Spleen (tissue), 13 donors: ENCODE measurements at places on chromosomes 4 and X. TPM values are rescaled to one million over a fixed set of nuclear protein-coding genes. Genes with fewer than 3 reads are reported as not detected.

The VEGFC gene
- total RNA-seq = 11.6 TPM

- no peak for DNase-seq
These were observed 2.9 kb downstream of the GNRHR start for GRCh38 chr4:67751260-67751659.

DNA sequence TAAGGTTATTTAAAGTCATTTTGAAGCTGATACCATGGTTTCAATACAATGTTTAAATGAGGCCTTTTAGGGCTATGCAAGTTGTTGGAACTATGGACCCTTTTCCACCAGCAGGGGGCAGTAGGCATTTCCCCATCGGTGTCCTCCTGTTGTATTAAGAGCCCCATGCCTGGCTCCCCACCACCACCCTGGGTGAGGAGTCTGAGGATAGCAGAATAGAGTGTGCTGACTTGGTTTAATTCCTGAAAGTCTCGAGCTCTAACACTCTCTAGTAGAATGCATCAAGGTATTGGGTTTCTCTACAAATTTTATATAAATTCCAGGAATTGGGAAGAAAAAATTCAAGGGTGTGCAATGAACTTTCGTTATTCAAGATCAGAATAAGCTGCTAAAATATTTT, 234.8 kb upstream of the JADE1 start:
- peak; percentile 81 for DNase-seq

DNA sequence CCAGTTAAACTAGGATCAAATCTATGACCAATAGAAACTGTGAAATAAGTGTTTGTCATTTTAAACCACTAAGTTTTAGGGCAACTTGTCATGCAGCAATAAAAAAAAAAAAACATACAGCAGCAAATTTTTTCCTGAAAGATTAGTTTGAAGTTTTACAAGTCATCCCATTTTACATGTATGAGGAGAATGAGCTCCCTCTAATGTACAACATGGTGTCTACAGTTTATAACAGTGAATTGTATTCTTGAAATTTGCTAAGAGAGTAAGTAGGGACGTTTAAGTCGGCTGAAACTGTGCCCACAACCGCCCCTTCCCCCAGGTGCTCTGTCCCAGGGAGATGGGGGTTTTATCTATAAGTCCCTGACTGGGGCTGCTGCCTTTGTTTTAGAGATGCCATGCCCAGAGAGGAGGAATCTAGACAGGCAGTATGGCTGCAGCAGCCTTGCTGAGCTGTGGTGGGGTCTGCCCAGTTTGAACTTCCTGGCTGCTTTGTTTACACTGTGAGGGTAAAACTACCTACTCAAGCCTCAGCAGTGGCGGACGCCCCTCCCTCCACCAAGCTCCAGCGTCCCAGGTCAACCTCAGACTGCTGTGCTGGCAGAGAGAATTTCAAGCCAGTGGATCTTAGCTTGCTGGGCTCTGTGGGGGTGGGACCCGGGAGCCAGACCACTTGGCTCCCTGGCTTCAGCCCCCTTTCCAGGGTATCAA, 499.3 kb upstream of the CT83 start:
- no peak for DNase-seq

The NEIL3 gene
- 1.6 TPM for total RNA-seq

GRCh38 chr4:3637326-3638016, 105.2 kb upstream of the LRPAP1 start:
- DNase-seq = peak; percentile 56

GRCh38 chrX:109793191-109793590, 60.1 kb upstream of the ACSL4 start:
- no peak for DNase-seq

The TLR1 gene
- total RNA-seq = 190 TPM

The GPR143 gene
- not detected for total RNA-seq

DNA sequence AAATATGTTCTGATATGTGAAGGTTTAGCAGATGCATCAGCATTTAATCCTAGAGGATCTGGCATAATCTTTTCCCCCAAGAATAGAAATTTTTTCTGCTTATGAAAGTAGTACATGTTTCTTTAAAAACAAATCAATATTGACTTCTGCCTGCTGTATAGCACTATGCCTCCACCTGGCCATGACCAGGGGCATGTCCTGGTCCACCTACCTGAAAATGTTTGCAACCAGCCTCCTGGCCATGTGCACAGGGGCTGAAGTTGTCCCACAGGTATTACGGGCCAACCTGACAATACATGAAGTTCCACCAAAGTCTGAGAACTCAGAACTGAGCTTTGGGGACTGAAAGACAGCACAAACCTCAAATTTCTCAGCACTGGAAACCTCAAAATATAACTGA, 10.0 kb downstream of the HPRT1 start:
- DNase-seq = no peak

The PNMA5 gene
- 0.17 TPM for total RNA-seq

DNA sequence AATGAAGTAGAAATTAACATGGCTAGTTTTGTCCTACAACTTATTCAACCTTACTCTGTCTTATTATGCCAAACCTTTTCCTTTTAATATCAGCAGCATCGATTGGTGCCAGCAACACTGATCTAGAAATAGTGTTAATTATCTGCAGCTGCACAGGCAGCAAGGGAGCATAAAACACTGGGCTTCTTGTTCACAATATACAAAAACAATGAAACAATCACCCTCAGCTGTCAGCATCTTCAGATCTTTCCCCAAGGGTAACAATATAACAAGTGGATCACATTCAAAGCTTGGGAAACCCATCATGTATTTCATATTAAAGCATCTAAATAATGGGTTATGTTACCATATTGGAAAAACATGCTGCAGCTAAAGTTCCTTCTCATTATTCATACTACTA, 238.1 kb downstream of the SPOCK3 start:
- no peak for DNase-seq

GRCh38 chrX:71143508-71143907, 1.1 kb upstream of the NLGN3 start:
- DNase-seq = no peak
